ENCODE measurements at places on chromosomes 3 and 15.

- no peak for DNase-seq
Measured at GRCh38 chr15:70142322-70143191, 44.8 kb upstream of the TLE3 start.

DNA sequence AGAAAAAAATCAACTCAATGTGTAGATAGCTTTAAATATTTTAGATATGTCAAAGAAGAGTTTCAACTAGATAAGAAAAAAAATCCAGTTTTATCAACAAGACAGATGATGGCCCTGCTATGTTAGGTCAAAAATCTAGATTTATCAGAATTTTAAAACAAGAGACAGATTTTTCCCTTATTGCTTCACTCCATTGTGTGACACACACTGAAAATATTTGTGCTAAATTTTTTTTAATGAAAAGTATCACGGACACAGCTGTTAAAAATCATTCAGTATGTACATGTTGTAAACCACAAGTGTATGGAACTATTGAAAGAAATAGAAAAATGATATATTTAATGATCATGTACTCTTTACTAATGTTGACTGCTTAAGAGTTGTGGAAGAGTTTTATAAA is 43.6 kb downstream of the FOXB1 start:
- DNase-seq: no peak

- no peak for DNase-seq
Measured at GRCh38 chr15:36595611-36596010, 16.2 kb downstream of the CDIN1 start.

DNA sequence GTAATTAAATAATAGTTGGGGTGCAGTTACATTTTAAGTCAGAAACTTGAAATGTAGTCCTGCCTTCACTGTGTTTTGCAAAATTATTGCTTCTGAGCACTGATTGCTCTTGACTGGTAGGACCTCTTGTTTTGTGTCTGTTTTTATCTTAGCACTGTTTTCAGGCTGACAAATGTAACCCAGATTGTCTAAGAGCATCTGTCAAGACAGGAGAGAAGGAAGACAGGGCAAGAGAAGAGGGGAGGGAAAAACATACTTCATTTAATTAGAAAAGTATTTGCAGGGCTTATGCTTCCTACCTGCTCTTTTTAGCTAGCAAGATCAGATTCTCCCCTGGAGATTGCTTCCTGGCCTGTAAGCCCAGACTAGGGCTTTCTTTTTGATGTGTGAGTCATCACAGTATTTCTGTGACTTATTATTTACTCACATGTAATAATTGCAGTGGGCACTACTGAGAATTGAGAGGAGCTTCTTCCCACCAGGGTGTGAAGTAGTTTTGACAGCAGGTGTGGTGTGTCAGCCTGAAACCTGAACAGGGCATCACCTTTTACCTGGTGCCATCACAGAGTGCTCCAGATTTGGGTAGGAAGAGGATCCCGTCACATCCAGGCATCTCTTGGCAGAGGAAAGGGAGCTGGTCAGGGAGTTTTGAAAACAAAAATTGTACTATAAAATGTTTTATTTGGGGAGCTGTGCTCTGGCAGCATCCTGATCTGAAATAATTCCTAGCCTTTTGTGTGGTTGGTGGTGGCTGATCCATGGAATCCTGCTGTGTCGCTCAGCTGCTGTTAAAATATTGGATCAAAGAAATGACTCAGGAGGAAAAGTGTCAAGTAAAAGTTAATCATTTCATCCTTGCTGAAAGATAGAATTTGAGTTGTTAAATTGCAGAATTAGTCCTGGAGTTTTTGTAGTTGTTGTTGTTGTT is 98.2 kb downstream of the TMEM108 start:
- peak; percentile 19 for DNase-seq

GRCh38 chr3:141914311-141914710 is 37.9 kb downstream of the ATP1B3 start:
- no peak for DNase-seq

- DNase-seq: no peak
Measured at GRCh38 chr15:90645873-90646575, 71.1 kb upstream of the BLM start.

GRCh38 chr3:14485981-14486380 is 54.2 kb downstream of the GRIP2 start:
- no peak for DNase-seq

Data from SHP77 (cell line).